Astrocyte (in vitro differentiated cells and primary cell): ENCODE measurements at places on chromosomes 11 and 22. TPM values are rescaled to one million over a fixed set of nuclear protein-coding genes. Genes with fewer than 3 reads are reported as not detected.

GRCh38 chr11:85867751-85868150 is 12.6 kb downstream of the CCDC83 start:
- no peaks in the 10 kb centered on the region for H3K4me1 ChIP-seq
- DNase-seq = no peak
- no peak overlapping the region for H3K27ac ChIP-seq
- H3K36me3 ChIP-seq = no peaks in the 10 kb centered on the region

- peaks cover 21% of the 10 kb centered on the region for H3K4me1 ChIP-seq
- no peak overlapping the region for H3K4me3 ChIP-seq
- H3K36me3 ChIP-seq = no peaks in the 10 kb centered on the region
- no peak for DNase-seq
- H3K27ac ChIP-seq = no peak overlapping the region
- H3K27me3 ChIP-seq = no peaks in the 10 kb centered on the region
Observed at GRCh38 chr11:65108469-65109123, 3.1 kb upstream of the TM7SF2 start.

DNA sequence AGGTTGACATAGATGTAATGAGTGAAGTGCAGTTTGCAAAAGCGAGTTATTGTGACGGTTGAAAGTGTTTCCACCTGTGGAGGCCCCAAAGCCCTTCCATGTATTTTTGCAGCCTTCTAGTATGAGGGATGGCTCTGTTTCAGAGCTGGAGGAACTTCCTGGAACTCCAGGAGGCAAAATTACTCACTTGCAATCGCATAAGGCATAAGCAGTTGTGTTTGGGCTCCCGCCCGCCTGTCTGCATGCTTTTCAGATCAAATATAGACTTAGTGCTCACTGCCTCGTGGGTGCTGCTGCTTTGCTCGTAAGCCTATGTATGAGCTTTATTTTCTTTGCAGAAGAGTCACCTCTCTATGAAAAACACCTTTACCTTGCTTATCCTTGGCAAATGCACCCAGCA is 146.8 kb upstream of the LARGE1 start:
- H3K27ac ChIP-seq = no peak overlapping the region
- H3K27me3 ChIP-seq = no peaks in the 10 kb centered on the region
- no peaks in the 10 kb centered on the region for H3K4me1 ChIP-seq
- H3K36me3 ChIP-seq = no peaks in the 10 kb centered on the region
- no peak for DNase-seq
- no peak overlapping the region for H3K4me3 ChIP-seq

- H3K36me3 ChIP-seq = no peaks in the 10 kb centered on the region
- H3K4me3 ChIP-seq = no peak overlapping the region
- H3K4me1 ChIP-seq = no peaks in the 10 kb centered on the region
Observed at GRCh38 chr22:34761111-34761510, 304.8 kb upstream of the ISX start.

DNA sequence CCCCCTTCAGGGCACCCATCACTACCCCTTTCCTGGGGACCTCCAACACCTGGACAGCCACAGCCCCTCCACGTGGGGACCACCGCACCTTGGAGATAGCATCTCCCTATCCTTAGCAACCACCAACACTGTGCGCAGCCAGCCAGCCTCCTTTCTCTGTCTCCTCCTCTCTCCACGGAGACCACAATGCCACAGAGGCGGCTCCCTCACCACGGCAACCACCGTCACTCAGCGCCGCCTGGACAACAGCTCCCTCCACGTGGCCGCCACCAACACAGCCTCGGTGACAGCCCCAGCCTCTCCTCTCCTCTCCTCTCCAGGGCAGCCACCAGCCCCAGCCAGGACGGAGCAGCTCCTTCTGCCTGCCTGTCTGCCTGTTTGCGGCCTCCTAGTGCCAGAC is 10.5 kb downstream of the ELFN2 start:
- no peak overlapping the region for H3K4me3 ChIP-seq
- peaks cover 15% of the 10 kb centered on the region for H3K27me3 ChIP-seq
- H3K4me1 ChIP-seq = peaks cover 8% of the 10 kb centered on the region
- H3K36me3 ChIP-seq = no peaks in the 10 kb centered on the region

DNA sequence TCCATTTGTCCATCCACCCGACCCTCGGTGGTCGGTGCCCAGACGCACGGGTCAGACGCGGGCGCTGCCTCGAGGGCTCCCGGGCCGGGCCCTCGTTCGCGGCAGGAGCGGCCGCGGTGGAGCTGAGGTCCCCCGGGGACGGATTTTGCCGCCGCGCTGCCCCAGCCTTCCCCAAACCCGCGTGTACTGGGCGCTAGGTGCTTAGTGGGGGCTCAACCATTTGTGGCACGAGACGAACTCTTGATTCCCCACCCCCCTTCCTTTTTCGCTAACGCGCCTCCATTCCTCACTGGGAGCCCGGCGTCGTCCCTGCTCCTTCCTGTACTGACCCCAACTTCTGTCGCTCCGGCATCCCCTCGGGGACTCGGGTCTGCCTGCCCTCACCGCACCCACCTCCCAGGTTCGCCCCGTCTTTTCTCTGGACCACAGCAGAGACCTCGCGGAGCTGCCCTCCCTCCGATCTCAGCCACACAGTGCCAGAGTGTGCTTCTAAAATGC is 789 bp upstream of the CBX7 start:
- H3K4me1 ChIP-seq = peaks cover 10% of the 10 kb centered on the region
- no peak overlapping the region for H3K27ac ChIP-seq
- H3K36me3 ChIP-seq = no peaks in the 10 kb centered on the region
- peak overlapping the region; percentile 55 for H3K4me3 ChIP-seq
- no peak for DNase-seq

Gene PKNOX2
- 53.4 and 69.9 TPM in 2 replicates for total RNA-seq

Gene LRRC56
- 0.82 and 1.8 TPM in 2 replicates for total RNA-seq
